ENCODE measurements at places on chromosomes 7 and 10.

GRCh38 chr7:7761340-7761973 is 43.0 kb upstream of the RPA3 start:
- DNase-seq: no peak

- DNase-seq: no peak
These were observed 179.5 kb upstream of the ITGB1 start for GRCh38 chr10:33137356-33138005.

GRCh38 chr10:97656777-97657176 is 16.3 kb downstream of the PI4K2A start:
- no peak for DNase-seq

GRCh38 chr7:132654150-132654549 is 77.9 kb upstream of the PLXNA4 start:
- no peak for DNase-seq

- no peak for DNase-seq
These were observed 129.7 kb downstream of the SEMA3E start for GRCh38 chr7:83519240-83519639.

GRCh38 chr10:61842755-61843497 is 58.6 kb upstream of the ARID5B start:
- no peak for DNase-seq

- DNase-seq: no peak
These were observed 7.9 kb upstream of the SLK start for GRCh38 chr10:103958996-103959395.

DNA sequence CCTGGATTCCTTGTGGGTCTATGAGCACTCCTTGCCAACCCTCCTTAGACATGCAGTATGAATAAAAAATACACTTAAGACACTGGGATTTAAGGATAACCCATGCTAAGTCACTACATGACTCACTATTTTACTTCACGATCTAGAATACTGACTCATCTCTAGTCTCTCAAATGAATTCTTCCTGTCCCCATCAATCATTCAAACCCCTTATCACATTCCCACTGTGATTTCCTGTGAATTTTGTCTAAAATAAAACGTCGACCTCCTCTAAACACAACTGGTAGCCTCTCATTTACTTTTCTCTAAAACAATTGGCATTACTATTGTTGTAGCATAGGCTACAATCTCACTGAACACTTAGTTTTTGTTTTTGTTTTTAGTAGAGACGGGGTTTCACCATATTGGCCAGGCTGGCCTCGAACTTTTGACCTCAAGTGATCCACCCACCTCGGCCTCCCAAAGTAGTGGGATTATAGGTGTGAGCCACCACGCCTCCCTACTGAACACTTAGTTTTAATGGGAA is 3.9 kb upstream of the IQUB start:
- no peak for DNase-seq

DNA sequence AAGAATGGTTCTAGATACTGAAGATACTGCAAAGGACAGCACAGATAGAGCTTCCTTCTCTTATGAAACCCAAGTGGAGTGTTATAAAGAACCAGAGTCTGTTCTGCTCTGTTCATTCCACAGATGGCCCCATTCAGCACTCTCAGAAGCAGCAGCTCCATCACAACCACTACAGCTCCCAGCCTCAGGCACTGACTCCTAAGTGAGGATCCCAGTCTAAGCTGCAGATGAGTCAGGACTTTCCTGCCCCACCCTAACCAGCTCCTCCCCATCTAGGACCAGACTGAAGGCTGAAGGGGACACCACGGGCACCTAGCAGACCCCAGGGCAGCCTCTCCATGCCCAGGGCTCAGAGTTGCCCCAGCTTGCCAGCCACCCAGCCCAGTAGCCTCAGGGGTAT is 379.8 kb downstream of the GRID1 start:
- DNase-seq: no peak

- no peak for DNase-seq
These were observed 43.8 kb upstream of the SEC61G start for GRCh38 chr7:54802841-54803240.

DNA sequence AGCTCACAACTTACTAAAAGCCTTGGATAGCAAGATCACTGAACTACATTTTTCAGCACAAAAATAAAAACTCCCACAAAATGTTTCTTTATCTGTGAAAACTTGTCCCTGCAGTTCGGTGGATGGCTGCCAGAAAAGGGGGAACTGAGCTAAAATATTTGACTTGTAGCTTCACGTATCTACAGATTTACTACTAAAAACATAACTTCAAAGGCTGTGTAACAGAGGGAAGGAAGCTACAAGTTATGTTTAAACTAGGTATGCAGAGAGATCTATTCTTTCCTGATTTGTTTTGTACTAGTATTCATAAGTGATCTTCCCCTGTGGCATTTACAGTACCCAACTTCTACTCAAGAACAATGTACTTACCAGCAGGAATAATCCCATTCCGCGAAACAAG is 25.1 kb downstream of the SGCE start:
- no peak for DNase-seq

GRCh38 chr7:157495594-157495993 is 158.8 kb downstream of the DNAJB6 start:
- no peak for DNase-seq

DNA sequence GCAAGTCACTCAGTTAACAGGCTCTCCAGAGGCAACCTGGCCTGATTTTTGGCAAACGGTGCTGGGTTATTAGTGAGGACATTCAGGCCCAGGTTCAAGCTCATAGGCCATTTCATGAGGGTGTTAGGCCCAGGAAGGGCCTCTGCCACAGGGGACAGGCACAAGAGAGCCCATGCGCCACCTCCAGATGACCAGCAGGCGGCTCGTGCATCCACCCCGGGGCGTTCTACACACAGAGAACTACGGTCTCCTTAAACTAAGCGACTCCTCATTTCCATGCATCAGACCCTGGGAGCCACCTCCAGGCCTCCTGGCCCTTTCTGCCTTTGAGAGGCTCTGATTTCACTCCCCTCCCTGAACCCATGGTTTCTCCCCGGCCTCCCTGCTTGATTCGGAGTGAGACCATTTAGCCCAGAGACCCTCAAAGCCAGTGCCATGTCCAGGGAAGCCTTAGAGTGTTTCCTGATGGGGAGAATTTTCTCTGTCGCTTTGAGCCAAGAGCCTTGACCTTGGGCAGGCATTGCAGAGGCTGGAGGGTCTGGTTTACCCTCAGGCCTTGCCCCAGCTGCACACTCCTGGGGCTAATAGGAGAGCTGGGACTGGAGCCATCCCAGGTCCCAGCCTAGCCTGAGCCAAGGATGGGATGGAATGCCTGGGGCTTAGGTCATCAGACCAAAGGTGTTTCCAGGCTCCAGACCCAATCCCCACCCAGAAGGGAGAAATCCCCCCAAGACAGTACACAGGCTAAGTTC is 188.0 kb downstream of the GRID1 start:
- no peak for DNase-seq

DNA sequence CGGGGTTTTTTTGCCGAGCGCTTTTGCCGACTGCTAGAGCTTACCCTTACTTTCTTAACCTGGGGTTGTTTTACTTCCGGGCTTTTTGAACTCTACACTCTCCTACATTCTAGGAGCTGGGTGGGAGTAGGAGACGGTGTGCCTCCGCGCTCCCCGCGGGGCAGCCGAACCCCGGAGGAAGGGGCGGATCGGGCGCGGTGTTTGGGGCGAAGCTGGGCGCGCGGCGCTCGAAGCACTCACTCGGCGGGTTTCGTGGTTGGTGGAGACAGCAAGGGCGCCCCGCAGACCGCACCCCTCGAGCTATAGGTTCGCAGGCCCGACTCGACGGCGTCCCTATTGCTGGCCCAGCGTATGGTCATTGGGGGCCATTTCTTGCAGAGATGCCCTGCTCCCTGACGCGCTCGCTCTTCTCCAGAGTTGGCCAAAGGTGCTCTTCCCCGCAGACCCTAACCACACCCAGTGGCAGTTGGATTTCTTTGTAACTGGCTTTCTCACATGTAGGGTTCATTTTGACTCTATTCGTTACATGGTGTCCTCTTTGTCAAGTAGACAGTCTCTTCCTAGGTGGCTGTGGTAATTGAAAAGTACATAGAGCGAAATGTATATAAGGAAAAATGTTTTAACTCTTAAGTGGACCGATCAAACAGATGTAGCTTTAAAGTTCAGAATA is 364 bp downstream of the ZNF518A start:
- peak; percentile 51 for DNase-seq

DNA sequence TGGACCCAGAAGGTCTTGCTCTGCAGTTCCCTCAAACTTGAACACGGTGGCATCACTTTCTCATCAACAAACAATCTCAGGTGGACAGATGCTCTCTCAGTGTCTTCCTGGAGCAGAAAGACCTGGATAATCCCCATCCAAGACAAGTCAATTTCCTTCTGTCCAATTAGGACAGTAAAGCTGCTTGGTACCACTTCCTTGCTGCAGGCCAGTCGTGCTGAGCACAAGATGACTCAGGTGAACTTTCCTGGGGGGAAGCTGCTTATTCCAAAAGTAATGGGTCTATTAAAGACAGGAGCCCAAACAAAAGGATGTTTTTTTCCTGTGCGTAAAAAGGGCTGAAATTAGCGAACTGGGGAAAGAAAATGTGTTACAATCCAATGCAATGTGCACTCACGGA is 107.6 kb upstream of the AFAP1L2 start:
- DNase-seq: no peak

DNA sequence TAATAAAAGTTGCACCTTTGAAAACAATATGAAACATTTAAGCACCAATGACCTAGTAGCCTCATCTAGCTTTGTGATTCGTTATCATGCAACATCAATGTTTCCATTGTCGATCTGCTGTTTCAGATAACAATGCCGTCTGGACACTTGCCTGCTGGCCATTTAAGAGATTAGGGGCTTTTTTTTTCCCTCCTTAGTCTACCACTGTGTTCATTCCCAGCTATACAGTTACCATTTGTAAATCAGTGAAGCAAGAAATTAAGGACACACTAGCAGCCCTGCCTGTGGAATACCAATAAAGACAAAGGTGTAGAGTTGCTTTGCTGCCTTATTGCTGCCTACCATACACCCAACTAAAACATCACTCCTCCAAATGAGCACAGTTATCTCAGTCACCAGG is 37.6 kb upstream of the MYO3A start:
- no peak for DNase-seq

DNA sequence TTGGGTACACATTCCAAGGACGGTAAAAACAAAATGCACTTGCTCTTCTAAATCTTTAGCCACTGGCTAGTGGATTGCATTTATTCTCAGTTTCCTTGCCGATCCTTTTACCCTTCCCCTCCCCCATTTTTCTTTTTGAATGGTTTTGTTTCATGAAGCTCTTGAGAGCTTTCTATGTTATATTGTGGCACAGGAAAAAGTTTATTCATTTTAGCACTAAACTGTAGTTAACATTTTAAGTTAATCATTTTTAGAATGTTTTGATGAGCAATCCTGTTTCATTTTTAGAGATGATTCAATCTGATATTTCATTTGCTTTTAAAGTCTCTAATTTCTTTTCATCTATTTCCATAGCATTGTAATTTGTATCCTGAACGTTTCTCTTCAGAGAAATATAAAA is 24.0 kb downstream of the ZEB1 start:
- DNase-seq: no peak

DNA sequence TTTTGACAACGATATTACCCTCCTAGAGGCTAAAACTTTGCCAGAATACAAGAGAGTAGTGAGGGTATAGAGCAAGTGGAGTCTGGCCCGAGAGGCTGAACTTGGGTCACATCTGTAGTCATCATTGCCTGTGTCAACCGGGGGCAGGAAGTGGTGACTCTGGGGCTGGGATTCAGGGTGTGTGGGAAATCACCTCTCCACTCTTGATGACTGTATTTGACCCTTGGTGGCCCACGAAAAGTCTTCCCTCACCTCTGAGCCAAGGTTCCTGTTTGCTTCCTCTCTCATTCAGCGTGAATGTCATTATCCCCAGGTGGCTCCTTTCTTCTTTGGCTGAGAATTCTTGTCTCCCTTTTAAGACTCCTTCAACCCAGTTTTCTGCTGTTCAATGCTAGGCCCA is 240.4 kb downstream of the ABCA13 start:
- no peak for DNase-seq

DNA sequence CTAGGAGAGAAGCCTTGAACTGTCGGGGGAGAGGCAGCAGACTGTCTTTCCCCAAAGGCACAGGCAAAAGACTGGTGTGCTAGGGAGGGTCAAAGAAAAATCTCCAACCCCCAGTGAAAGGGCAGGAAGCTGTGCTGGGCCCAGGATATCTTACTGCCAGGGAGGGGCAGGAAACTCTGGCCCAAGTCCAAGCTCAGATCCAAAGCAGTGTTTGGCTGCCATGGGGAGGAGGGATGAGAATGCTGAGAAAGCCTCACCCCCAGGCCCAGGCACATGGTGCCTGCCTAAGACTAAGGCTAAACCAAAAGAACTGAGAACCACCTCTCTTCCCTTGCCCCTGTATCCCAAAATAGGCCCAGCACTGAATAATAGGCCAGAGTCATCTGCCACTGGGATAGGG is 171.2 kb downstream of the PLPP4 start:
- DNase-seq: no peak

DNA sequence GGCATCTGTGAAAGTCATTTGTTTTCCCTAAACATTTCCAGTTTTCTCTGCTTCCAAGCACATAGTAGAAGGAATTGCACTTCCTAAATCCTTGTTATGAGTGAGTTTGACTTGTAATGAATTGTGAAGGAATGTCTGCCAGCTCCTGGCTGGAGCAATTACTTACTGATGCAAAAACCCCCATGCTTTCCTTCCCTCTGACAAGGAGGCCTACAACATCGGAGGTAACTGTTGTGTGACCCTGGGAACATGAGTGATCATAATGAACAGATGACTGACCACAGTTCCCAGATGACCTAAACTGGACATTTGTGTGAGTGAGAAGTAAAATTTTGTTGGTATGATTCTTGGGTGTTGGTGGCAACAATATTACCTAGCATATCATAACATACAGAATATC is 21.4 kb upstream of the CPVL start:
- no peak for DNase-seq

DNA sequence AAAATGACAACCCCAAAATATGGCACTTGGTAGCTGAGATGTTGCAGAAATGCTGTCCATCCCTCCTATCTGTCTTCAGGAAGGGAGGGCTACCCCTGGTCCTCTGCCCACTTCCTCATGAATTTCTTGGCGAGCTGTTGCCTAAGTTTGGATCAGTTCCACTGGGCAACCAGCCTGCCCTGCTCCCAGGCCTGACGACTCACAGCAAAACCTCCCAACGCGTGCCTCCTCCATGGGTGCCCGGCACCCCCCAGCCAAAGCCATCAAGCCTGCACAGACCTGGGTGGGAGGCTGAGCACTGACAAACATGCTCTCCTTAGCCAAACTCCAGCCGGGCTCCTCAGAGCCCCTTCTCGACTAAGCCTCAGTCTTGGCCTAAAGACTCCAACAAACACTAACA is 8.9 kb downstream of the VSTM4 start:
- no peak for DNase-seq

All from T-helper 1 cell (primary cell).